NCI-H1436 (cell line): ENCODE measurements at places on chromosomes 11 and 22.

GRCh38 chr11:15716550-15716949, 601.8 kb downstream of the INSC start:
- no peak for DNase-seq

DNA sequence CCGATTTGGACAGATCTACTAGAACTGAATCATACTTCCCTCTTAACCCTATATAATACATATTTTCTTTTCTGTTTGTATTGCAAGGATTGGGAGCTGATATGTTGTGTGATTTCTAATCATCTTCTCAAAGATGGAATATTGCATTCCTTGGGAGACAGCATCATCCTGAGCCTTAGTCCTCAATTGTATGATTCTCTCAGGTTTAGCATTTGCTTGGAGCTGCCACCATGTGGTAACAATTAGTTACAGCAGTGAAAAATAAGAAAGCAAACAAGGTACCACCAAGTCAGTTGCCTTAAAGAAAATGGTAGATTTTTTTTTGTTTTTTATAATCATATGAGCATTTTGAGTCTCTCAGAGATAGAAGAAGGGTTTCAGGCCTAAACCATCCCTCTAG, 11.9 kb downstream of the SNX19 start:
- DNase-seq, result no peak

DNA sequence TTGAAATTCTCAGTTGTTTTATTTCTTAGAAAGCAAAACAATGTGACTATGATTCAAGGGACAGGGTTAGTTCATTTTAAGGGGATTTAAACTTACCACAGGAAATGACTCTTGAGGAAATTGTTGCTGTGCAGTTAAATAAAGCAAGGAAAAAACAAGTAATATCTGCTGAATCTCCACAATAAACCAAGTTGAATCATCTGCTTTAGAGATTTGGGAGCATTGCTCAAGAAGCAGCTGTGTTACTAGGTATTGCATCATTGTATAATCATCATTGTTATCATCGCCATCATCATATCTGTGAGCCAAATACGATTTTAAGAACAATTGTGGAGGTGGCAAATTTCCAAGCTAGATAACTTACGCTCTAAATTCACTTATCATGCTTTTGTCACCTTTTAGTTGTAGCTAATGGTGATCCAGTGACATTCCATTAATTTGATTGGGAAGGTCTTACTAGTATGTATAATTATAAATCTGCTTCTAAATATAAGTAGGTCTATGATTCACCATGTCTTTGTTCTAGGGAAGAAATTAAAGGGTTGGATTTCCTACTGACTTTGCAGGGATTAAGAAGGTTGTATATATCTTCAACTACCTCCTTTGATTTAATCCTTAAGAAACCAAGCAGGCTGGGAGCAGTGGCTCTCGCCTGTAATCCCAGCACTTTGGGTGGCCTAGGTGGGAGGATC, 19.9 kb downstream of the MMP10 start:
- DNase-seq, result no peak

DNA sequence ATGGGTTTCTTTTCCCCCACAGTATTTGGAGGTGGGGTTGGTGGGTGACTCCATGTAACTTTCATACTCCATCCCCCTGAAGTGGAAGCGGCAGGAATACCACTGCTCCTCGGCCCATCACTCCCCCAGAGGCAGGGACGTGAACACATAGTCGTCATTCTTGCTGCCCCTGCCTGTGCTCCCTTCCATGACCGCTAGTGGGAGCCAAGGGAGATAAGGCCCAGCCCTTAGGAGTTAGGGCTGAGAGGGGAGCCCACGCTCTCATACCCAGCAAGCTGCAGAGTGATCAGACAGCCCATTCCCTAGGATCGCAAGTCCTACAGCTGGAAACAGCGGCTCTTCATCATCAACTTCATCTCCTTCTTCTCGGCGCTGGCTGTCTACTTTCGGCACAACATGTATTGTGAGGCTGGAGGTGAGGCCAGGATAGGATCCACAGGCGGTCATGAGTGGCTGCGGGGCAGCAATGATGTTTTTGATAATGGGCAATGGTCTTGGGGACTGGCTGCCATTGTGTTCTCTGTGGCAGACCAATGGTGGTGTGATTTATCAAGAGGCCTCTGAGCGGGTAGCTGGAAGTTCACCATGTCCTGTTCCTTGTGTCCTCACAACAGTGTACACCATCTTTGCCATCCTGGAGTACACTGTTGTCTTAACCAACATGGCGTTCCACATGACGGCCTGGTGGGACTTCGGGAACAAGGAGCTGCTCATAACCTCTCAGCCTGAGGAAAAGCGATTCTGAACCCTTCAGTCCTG, 15.9 kb downstream of the RHOG start:
- DNase-seq, result peak; percentile 4

- no peak for DNase-seq
Measured at GRCh38 chr11:29780756-29781155, 236.1 kb downstream of the KCNA4 start.

GRCh38 chr11:114088216-114088615, 28.7 kb downstream of the ZBTB16 start:
- DNase-seq, result no peak

GRCh38 chr11:36282926-36283325, 6.3 kb downstream of the COMMD9 start:
- DNase-seq, result no peak

- DNase-seq, result no peak
Measured at GRCh38 chr11:71222318-71223080, 29.9 kb downstream of the SHANK2 start.

DNA sequence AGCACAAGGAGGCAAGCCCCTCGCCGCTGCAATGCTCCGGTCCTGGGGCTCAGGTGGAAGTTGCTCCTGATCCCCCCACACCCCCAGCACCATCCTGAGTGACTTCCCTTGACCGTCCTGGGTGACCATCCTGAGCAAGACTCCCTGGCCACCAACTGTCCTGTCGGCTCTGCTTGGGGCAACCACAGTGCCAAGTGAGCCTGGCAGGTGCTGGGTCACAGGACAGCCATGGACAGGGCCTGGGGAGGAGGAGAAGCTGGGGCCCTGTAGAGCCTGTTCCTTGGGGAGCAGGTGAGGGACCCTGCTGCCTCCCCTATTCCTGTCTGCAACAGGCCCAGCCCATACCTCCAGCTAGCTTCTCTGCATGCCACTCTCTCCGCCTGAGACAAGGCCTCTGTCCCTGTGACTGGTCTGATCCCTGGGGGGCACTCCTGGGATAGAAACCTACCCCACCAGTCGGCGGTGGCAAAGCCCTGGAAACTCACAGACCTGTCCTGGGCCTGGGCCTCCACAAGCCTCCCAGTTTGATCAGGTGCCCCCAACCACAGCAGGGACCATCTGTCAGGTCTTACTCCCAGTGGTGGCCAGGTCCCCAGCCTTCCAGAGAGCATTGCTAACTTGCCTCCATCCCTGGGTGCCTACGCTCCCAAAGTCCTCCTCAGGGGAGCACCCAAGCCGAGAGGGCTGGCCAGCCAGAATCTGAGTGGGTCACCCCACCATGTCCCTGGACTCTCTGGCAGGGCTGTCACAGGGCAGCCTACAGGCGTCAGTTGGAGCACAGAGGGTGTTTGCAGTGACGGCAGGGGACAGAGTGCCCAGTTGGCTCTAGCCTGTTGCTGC, 68.7 kb upstream of the WNT7B start:
- no peak for DNase-seq

DNA sequence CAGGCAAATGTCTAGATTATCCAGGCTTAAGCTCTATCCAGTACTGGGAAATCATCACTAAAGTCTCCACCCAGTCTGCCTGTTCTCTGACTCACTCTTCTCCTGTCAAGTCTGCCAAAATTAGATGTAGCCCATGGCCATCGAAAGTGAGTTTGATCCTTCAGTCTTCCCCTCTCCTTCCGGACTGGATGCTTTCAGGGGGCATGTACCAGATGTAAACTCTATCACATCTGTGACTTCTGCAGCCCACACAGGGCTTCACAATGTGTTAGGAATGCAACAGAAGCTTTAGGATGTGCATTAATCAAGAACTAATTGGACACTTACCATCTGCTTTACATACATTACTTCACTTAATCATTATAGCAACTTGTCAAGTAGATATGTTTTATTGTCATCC, 12.3 kb downstream of the ME3 start:
- DNase-seq, result no peak
